ENCODE measurements at places on chromosomes 4 and X. TPM values are rescaled to one million over a fixed set of nuclear protein-coding genes. Genes with fewer than 3 reads are reported as not detected.

Gene TEX11
- total RNA-seq = not detected

- no peak for DNase-seq
These were observed 24.0 kb downstream of the HAND2 start for GRCh38 chr4:173505924-173506518.

GRCh38 chrX:113919387-113919786, 664.5 kb upstream of the HTR2C start:
- DNase-seq = no peak

Gene NAP1L2
- 16.0 TPM for total RNA-seq

DNA sequence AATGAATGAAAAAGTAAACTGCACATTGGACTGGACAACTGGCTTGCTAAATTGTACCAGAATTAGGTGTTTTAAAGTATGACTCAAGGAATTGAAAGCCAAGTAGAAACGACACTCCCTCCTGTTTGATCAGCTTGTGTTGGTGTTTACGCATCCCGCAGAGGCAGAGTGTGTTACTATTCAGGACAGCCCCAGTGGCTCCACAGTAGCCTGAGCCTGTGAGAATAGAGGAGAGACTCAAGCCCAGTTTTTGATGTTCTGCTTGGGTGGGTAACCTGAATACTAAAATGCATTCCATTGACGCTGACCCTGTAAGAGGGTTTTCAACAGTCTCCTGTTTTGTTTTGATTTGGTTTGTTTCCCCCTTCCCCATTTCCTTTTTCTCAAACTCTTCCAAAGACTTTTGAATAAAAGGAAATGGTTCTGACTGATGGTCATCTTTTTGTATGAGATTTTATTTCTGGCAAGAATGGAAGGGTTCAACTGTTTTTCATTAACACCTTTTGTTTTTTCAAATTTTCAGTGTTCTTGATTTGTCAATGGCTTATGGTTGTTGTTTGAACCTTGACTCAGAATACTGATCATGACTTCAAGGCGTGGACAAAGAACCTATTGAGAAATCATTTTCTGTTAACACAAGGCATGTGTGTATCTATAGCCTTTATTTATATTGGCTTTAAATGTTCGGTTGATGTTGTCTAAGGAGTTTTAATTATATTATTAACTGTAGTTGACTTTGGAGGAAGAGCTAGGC, 10.2 kb downstream of the ADGRL3 start:
- DNase-seq = no peak

Gene RASL11B
- total RNA-seq = not detected

Gene DOK7
- not detected for total RNA-seq

Gene SYP
- 0.35 TPM for total RNA-seq

GRCh38 chr4:179989975-179990374, 2253.2 kb upstream of the TENM3 start:
- DNase-seq = no peak

GRCh38 chr4:84085986-84086385, 413.1 kb downstream of the NKX6-1 start:
- DNase-seq = no peak

GRCh38 chr4:187744911-187745310, 250.7 kb upstream of the ZFP42 start:
- no peak for DNase-seq

- DNase-seq = no peak
These were observed 8.8 kb downstream of the TMEM255A start for GRCh38 chrX:120302434-120302833.

- no peak for DNase-seq
These were observed 98.4 kb upstream of the ACSL4 start for GRCh38 chrX:109831326-109831985.

DNA sequence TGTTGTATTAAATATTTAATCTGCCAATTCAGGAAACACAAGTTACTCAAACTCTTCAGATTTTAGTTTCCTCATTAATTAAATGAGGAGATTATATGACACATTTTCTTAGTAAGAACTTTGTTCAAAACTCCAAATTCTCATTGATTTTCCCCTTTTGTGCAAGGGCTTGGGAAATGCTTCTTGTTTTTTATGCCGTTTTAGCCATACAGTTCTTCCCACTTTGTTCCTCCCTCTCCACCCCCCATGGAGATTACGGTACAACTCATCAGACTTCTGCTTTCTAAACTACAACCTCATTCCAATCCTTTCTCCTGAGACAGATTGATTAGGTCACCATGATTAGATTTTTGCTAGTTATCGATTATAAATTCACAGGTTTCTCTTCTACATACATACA, 10.9 kb upstream of the BBS7 start:
- DNase-seq = no peak

- DNase-seq = no peak
These were observed 57.2 kb downstream of the TRAPPC11 start for GRCh38 chr4:183716302-183716701.

Gene HDAC8
- 13.1 TPM for total RNA-seq

Gene GPR82
- not detected for total RNA-seq

Gene CXCL11
- total RNA-seq = not detected

Gene OTUD6A
- total RNA-seq = not detected

DNA sequence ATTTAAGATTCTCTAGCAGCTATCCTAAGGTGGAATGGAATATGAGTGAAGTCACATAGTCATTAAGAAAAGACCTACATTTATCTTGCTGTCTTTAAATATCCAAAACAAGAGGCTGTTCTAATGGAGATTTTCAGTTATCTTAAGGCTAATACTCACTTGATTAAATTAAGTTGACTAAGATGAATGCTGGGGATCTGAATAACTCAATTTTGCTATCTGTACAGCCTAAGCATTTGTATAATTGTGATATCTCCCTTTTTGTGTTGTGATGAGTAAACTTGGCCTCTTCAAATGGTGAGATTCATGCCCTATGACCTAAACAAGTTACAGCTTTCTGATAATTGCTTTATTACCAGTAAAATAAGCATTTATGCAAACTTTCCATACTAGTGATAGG, 13.6 kb upstream of the GUCY1A1 start:
- DNase-seq = no peak

- DNase-seq = no peak
These were observed 15.8 kb upstream of the GRIA2 start for GRCh38 chr4:157204634-157205244.

Gene GAGE12J
- total RNA-seq = not detected

Data from naive thymus-derived CD4-positive, alpha-beta T cell (primary cell).